ENCODE measurements at places on chromosomes 4 and X. TPM values are rescaled to one million over a fixed set of nuclear protein-coding genes. Genes with fewer than 3 reads are reported as not detected.

DNA sequence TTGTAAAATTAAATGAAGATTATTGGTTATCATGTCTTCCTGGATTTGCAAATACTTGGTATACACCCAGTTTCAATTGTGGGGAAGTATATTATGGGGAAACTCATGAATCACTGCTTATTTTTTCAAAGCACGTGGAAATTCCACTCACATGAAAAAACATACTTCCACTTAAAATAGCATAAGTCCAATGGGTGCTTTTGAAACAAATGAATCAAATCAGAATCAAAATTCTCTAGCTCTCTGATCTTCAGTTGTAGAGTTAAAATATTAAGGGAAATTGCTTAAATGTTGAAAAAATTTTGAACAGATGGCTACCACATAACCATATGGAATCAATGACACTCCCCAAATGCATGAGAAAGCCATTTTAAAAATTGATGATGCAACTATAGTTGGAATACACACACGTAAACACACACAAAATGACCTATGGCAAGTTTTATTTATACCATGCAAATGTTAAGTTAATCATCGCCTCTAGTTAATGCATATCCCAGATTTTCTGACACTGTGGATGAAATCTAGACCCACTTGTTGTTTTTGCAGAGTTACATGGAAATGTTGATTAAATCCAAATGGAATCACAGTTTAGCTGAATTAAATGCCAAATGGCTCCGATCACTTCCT is 93.2 kb downstream of the ARSF start:
- no peak for DNase-seq

GRCh38 chrX:15269618-15270521 is at the start of gene ASB9:
Gene ASB9, minus strand, starts transcription at chrX:15270083. Its CDS starts 209 bp downstream, at chrX:15269874.
- DNase-seq = peak; percentile 23

IBSP gene
- total RNA-seq = not detected

SLC25A43 gene
- 4.4 TPM for total RNA-seq

MAGEB6 gene
- not detected for total RNA-seq

RBMXL3 gene
- not detected for total RNA-seq

OPHN1 gene
- 5.7 TPM for total RNA-seq

DNA sequence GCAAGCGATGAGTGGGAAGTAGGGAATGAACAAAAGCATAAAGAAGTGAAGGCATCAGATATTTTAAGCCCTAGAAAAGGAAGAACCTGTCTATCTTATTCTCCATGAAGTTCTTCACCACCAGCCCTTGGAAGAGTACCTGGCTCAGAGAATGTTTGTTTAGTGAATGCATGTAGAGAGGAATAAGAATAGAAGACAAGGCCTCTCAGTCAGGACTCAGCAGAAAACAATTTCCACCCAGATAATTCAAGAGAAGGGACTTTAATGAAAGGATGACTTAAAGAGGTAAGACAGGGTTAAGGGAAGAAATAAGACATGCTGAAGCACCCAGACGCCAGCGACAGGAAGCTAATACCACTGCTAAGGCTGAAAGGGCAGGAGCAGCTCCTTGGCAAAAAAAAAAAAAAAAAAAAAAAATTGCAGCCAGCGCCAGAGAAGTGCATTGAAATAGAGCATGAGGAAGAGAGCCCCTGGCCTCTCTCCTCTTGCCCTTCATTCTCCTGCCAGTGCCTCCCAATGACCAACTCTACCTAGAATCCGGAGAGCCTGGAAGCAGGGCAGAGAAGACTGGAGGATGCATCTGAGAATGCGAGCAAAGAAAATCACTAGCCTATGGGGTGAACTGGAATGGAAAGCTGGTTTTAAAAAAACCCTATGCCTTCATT is 47.2 kb upstream of the RASGEF1B start:
- DNase-seq = no peak

DNA sequence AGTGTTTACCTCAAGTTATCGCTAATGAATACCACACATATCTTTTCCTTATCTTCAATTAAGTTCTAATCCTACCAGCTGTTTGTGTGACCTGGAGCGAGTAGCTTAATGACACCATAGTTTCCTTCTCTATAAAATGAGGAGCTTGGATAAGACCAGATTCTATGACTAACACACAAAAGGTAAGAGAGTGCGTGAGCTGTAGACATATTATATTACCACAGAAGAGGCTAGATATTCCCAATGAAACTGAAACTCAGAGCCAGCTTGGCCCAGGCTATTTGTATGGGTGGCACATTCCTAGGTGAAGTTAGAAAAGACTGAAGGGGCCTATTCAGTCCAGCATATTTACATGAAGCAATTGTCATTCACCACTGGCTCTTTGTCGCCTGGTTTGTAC is 30.2 kb downstream of the ASB5 start:
- DNase-seq = no peak

DNA sequence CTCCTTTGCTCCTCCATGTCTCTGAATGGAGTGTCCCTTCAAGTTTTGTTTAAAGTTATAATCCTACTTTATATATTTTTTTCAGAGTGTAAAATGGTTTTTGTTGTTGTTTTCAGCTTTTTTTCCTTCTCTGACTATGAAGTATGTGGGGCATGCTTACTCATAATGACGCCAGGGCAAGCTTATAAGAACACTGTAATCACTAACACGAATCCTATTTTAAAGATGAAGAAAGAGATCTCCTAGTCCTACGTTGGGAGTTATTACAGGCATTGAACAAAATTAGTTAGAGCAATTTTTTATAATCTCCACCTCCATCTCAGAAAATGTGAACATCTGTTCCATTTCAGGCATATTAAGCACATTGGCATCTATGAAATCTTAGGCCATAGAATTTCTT is 268.1 kb upstream of the MAGEB2 start:
- DNase-seq = no peak

DNA sequence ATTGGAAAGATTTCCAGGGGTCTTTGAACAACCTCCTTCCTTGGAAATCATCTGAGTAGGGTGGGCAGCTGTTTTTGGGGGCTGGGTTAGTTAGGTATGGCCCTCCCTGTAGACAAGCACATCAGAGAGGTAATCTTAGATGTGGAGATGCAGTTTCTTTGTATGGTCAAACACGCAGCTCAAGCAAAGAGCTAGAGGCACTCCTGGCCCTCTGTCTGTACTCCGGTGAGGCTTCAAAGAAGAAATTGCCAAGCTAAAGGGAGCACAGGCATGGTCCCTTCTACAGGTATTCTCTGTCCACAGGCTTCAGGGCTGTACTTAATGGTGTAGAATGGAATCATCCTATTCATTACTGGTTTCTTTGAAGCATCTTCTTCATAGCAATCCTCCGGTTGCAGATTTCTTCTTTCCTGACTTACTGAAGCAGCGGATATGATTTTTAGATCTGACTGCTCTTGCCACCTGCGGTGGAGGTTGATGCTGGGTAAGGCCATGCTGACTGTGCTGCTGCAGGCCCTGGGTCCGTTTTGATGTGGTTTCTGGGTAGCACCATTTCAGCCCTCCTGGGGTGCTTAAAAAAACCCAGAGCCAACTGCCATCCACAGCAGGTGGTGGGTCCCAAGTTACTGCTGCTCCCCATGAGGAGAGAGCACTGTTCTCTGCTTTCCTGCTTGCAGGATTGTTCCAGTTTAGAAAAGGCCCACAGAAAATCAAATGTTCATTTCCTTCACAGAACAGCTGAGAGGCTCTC is 318.9 kb upstream of the GATB start:
- no peak for DNase-seq

ELK1 gene
- 32.2 TPM for total RNA-seq

CORIN gene
- 89.0 TPM for total RNA-seq

DNA sequence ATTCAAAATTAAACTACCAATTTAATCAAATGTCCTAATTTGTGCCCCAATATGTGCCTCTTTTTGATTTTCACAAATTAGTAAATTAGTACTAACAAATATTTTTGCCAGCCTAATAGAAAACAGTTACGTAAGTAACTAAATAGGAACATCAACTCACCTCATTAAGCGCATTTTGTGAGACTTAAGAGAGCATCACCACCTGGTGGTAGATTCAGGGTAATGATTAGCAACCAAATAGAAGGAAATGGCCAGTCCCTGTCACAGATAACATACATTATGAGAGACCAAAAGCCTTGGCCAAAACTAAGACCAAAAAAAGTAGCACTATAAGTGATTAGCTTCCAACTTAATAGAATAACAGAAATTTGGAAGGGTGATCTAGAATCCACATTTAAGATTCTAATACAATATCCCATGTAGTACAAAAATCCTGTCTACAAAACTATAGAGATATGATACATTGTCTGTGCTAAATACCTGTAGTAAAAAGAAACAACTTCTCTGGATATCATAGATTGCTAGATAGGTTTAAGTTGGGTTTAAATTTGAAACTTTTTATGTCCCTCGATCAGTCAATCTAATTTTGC is 46.7 kb downstream of the C4orf46 start:
- DNase-seq = no peak

GRCh38 chrX:107602694-107603239 is 25.5 kb upstream of the PRPS1 start:
- DNase-seq = no peak

- DNase-seq = no peak
Observed at GRCh38 chr4:81796790-81797528, 325.3 kb upstream of the RASGEF1B start.

- no peak for DNase-seq
Observed at GRCh38 chrX:110853610-110854009, 58.0 kb upstream of the CHRDL1 start.

CCKAR gene
- not detected for total RNA-seq

MAGEA2B gene
- total RNA-seq = not detected

DNA sequence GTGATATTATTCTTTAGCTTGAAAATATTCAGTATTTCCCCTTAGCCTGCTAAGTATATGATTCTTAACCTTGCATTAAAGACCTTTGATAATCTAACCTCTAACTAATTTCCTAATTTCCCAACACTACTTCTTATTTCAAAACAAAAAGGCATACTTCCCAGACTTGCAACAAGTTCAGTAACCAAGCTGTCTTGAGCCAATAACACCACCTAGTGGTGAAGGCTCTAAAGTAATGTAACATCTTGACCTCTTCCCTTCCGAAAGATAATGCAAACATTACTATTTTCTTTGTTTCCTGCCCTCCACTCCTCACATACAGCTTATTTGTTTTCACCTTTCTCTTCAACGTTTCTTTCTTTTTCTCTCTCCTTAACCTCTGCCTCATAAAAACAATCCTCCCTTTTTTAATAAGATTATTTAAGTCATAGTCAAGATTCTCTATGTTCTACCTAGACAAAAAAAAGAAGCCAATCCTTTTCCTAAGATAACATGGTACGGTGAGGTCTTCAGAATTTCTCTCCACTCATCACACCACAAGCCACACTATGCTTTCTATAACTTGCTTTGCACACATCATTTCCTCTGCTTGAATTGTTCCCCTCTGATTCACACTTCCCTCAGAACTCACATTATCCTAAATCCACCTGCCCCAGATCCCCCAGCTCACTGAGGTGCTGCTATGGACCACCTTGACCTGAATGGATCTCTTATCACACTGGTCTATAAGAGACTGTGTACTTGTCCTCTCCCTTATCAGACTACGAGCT is 3.5 kb downstream of the FAT1 start:
- DNase-seq = no peak

DNA sequence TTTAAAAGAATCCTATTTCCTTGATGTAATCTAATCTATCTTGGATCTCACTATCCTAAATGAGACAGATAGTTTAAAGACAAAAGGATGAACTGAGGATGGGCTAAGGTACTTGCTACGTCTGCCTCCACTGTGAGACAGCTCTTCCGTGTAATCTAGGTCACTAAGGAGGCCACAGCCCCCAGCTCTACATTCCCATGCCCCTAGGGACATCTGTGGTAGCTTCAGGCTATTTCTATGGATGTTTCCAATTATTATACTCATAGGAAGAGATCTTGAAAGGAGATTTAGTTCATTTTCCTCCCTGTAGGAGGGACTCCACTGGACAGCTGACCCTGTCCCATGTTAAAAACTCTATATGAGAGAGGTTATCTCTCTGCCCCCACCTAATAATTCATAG is 140.8 kb upstream of the TRPC5 start:
- DNase-seq = no peak

SPIN3 gene
- 5.0 TPM for total RNA-seq

DNA sequence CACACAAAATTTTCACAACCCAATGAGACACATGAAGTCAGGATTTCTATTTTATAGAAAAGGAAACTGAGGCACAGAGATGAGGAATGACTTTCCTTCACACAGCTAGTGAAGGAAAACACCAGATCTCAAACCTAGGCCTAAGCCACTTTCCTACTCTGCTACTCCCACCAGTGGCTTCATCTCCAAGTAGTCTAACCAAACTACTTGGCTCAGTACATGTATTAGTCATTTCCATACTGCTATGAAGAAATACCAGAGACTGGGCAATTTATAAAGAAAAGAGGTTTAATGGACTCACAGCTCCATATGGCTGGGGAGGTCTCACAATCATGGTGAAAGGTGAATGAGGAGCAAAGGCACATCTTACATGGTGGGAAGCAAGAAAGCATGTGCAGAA is 196.6 kb downstream of the EVC2 start:
- no peak for DNase-seq

- no peak for DNase-seq
Observed at GRCh38 chr4:112053825-112054350, 91.4 kb upstream of the FAM241A start.

- DNase-seq = no peak
Observed at GRCh38 chr4:89352541-89352940, 44.9 kb upstream of the GPRIN3 start.

DNA sequence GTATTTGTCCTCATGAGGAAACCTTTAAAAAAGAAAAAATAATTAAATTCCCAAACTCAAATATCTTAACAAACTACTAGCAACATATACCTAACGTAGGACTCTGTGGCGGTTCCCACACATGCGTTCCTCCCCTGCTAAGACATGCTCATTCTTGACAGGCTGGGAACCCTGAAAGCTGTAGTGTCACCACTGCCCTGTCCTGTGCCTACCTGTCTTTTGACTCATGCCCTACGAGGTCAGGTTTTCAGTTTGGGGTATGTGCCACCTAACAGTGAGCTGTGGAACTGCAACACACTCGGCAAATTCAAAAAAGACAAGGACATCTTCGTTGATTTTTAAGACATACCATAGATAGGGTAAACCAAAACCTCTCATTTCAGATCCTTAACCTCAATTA is 17.8 kb downstream of the IDS start:
- no peak for DNase-seq

CYTL1 gene
- total RNA-seq = 1.4 TPM

- DNase-seq = no peak
Observed at GRCh38 chr4:41643331-41643730, 105.2 kb downstream of the PHOX2B start.

GRIA3 gene
- total RNA-seq = 2.6 TPM

- DNase-seq = no peak
Observed at GRCh38 chrX:48490661-48491060, 14.7 kb downstream of the FTSJ1 start.

DNA sequence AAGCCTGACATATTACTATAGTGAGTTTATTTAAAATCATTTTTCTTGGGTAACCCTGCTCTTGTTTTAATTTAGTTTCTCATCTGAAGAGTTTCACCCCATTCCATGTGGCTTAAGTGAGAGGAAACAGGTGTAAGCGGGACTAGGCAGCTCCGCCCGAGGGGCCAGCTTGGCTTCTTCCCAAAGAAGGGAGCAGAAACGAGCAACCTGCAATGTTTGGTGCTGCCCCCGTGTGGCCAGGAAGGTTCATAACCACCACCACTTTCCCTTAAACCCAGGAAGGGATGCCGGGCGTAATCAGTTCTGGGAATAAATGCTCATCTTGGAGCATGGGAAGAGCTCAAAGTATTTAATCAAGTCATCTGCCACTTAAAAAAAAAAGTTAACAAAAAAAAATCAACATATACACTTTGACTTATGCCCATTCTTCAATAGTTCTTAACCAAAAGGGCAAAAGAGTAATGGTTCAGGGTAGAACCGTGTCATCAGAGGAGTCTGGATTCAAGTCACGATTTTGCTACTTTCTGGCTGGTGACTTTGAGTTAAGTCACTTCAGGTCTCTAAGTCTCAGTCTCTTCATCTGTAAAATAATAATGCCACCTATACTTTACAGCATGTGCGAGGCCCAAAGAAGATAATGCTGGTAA is 147.9 kb downstream of the NSUN7 start:
- peak; percentile 81 for DNase-seq

Data from left cardiac atrium (tissue), 4 donors.